ENCODE measurements at places on chromosomes 1 and 21. TPM values are rescaled to one million over a fixed set of nuclear protein-coding genes. Genes with fewer than 3 reads are reported as not detected.

FCAMR gene
- total RNA-seq, result not detected

NPR1 gene
- not detected for total RNA-seq

RIPK4 gene
- total RNA-seq, result 22.3 TPM

DNA sequence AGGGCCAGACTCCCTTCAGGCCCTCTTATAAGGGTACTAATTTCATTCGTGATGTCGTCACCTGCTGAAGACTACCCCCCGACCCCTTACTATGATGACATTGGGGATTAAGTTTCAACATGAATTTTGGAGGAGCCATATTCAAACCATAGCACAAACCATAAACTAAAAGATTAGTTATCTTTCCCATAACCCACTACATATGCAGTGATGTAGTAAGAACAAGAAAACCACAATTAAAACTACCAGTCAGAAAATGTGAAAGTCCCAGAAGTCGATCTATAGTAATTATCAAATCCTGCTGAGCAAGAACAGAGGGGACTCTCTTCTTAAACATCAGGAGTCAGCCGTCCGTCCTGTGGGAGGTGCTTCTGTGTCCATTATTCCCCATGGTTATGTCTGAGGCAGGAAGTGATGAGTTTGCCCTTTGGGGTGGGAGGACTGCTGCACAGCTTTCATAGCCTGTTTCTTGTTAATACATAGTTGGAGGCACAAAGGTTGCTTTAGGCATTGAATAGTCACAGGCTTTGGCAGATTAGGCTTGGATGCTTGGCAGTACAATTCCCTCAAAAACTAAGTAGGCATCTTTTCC lies 35.9 kb upstream of the PTGFRN start:
- no peak for DNase-seq

KCNK2 gene
- 5.7 TPM for total RNA-seq

DNA sequence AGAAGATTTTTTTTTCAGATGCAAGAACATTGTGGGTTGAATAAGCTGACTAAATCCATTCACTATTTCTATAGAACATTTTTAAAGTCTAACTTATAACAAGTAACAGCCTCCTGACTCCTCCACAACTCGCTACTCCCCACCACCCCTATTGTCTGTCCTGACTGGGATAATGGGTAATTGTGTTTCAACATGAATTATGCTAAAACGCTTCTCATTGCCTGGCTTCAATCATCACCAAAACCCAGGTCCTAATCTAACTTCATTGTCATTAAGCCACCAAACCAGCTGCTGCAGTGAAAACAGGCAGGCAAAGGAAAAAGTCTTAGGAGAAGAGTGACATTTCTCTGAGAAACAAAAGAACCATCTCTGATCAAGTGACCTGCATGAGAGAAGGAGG lies 30.0 kb downstream of the TNR start:
- DNase-seq, result no peak

GRCh38 chr21:25371841-25372425 lies 235.3 kb downstream of the MRPL39 start:
- DNase-seq, result no peak

DNA sequence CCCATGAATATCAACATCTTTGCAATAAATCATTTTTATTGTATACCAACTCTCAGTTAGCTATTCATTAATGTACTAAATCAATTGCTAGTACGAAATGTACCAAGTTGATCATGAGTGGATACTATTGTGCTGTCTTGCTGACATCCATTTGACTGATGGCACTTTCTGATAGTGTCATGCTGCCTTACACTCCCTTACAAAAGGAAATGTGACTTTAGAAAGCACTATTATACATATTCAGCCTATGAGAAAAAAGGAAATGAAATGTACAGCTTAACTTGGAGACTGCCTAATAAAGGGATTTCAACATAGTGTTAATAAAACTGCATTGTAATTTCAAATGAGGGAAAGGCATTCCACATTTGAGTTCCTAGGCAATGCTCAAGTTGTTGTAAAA lies 52.2 kb downstream of the PLA2G4A start:
- no peak for DNase-seq

DNA sequence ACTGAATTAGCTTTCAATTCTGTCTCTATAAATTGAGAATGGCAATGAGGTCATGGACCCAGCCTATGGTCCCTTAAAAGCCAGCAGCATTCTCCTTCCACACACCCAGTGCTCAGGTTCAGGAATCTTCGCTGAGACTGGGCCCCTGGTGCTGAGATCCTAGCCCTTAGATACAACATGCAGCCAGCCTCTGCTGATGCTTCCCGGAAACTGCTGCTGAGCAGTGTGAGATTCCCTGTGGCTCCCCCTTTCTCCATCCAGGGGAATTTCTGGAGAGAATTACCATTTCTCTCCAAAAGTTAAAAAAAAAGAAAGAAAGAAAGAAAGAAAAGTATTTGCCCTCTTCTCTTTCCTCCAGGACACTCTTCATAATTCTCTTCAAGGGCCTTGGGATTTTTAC lies 31.7 kb upstream of the RALGPS2 start:
- DNase-seq, result no peak

DNA sequence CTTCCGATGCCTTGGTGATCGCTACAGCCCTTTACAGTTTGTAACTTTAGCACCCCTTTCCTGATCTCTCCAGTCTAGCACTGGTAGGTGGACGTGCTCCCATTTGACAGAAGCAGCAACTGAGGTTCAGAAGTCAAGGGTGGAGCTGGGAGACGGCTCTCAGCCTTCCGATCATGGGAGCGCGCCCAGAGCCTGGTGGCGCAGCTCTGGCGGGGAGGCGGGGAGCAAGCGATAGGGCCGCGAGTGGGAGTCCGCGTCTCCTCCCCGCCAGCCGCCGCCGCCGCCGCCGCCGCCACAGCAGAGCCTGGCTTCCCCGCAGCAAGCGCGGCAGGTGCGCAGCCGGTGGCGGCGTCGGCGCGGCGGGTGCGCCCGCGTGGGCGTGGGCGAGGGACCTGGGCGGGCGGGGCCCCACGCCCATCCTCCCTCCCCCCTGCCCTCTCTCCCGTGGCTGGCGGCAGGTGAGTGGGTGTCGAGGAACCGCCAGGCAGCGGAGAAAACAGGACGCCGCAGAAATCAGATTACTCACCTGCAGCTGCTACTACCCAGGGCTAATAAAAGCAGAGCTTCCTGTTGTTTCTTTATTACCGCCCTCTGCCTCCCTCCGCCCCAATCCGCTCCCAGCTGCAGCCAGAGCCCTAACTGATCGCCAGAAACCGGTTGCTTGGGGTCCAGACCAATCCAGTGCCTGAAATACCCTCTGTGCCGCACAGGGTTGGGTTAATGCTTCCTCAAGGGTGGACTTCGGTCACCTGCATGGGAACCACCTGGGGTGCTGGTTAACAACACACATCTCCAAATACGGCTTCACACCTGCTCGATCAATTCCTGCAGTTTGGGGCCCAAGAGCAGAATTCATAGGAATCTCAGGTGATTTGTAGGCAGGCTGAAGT lies 60.2 kb upstream of the ID3 start:
- DNase-seq, result peak; percentile 42

- peak; percentile 73 for DNase-seq
These were observed 38.1 kb downstream of the TNFRSF9 start for GRCh38 chr1:7902478-7903085.

DNA sequence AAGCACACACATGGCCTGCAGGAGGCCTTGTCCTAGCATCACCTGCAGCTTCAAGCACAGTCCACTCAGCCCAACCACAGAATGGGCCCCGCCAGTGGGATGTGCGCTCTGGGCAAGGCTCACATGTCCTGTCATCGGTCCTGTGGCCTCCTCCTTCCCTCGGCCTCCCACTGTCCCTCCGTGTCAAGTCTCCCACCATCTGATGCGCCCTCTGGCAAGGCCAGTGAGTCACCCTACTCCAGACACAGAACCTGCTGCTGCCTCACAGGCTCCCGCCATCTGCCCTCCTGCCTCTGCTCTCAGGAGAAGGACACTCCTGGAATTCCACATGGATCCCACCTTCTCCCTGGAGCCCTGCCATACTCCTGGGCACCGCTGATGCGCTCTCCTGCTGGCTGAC lies 14.2 kb downstream of the KCNAB2 start:
- DNase-seq, result peak; percentile 34

GRCh38 chr1:31954607-31955283 lies 16.6 kb upstream of the PTP4A2 start:
- DNase-seq, result peak; percentile 98

CD52 gene
- not detected for total RNA-seq

GRCh38 chr21:32719085-32719484 lies 8.7 kb downstream of the SYNJ1 start:
- no peak for DNase-seq

GBP4 gene
- 0.05 TPM for total RNA-seq

GRCh38 chr1:27403931-27404330 lies 11.5 kb downstream of the GPR3 start:
- no peak for DNase-seq

DNA sequence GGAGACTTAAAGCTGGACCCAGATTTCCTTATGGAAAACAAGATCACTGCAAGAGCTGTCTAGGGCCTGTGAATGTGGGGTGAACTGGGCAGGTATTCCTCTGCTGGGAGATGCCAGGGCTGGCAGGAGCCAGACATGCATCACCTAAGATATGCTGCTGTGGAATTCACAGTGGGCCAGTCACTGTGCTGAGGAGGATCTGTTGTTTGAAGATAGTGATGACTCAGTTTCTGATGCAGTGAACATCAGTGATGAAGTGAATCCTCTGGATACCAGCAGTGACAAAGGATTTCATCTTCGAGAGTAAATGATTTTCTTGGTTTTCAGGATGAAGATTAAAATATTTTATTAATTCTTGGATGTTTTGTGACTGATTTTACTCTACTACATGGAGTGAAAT lies 29.9 kb upstream of the CAMSAP2 start:
- no peak for DNase-seq

GRCh38 chr1:154386643-154387352 lies 18.3 kb upstream of the IL6R start:
- DNase-seq, result no peak

GRCh38 chr1:210456731-210457255 lies 128.1 kb downstream of the HHAT start:
- no peak for DNase-seq

HSD3B2 gene
- not detected for total RNA-seq

DNA sequence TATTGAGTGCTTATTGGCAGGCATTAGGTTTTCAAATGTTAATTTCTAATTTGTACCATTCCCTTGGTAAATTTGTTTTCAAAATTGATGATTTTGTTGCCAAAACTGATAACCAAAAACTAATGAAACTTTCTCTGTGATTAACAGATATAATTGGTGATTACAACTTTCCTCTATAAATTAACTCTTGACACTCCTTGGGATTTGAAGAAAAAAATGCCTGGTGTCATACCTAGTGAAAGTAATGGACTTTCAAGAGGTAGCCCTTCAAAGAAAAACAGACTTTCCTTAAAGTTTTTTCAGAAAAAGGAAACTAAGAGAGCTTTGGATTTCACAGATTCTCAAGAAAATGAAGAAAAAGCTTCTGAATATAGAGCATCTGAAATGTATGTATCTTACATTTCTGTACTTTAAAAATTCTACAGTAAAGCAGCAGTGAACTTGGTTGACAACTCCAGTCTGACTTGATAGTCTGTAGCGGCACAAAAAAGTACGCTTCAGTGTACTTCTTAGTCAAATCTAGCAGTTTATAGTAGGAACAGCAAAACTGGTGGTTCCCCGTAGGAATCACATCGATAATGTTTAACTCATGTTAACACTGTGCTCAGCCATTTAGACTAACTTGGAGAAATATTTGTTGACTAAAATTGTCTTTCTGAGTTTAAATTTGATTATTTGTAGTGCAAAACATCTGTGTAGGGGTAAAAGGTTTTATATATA lies 3.0 kb downstream of the USP1 start:
- DNase-seq, result no peak

SLAMF9 gene
- not detected for total RNA-seq

DNA sequence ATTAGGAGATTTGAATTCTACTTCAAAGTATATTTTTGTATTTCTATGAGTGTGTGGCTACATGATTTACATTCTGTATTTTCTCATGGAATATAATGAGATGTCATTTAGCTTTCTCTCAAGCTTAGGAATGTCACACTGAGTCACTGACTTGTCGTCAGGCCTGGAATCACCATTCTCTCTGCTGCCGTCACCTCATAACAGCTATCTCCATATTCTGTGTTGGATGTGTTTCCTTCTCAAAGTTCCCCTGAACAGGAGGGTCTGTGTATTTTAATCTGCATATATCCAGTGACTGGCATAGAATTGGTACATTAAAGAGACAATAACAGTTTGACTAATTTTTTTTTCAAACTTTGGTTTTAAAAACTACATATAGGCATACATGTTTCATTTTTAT lies 35.9 kb downstream of the LYPLAL1 start:
- DNase-seq, result no peak

DNA sequence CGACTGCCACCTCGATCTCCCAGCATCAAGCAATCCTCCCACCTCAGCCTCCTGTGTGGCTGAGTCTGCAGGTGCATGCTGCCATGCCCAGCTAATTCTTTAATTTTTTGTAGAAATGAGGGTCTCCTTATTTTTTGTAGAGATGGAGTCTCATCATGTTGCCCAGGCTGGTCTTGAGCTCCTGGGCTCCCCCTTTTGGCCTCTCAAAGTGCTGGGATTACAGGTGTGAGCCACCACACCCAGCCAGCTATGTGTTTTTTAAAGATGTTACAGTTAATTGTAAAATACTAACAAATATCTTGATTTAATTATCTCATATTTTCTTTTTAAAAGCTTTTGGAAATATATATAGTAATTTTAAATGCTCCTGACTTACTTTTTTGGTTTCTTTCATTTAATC lies 181.3 kb upstream of the DMRTA2 start:
- no peak for DNase-seq

BTBD8 gene
- total RNA-seq, result 1.8 TPM

MIXL1 gene
- total RNA-seq, result not detected

GPA33 gene
- total RNA-seq, result not detected

DNA sequence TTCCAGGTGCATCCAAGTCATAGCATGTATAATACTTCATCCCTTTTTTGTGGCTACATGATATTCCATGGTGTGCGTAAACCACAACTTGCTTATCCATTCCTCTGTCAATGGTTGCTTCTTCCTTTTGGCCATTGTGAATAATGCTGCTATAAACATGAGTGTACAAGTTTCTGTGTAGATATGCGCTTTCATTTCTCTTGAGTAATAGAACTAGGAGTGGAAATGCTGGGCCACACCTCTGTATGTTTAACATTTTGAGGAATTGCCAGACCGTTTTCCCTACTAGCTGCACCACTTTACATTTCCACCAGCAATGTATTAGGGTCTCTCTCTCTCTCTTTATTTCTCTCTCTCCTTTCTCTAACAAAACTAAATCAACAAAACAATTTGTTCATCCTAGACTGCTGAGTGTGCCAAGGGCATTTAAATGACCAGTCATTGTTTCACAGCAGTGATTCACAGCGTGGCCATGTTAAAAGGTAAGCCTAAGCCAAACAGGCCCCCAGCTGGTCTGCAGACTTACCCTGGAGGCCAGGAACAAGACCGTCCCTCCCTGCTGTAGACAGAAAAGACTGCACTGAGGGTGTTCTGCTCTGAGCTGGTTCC lies 53.2 kb upstream of the LYST start:
- peak; percentile 94 for DNase-seq

CENPL gene
- 24.5 TPM for total RNA-seq
